ENCODE measurements at places on chromosomes 4 and X.

DNA sequence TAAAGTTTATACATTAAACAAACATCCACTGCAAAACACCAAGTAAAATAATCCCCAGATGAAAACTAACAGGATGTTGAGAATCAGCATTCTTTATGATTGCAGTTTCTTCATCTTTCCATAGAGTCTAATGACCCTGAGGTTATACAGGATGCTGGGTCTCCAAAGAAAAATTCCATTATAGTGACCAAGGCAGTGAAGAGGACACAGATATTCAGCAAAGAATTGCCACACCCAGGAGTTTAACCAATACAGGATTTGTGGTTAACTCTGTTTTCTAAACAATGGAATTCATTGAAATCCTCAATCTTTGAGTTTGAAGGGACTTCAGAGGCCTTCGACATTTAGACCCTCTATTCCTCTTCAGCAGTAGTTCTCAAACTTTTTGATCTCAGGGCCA lies 76.2 kb upstream of the ESX1 start:
- no peak for DNase-seq

GRCh38 chr4:108619372-108620100 lies 840 bp upstream of the RPL34 start:
- peak; percentile 33 for DNase-seq

DNA sequence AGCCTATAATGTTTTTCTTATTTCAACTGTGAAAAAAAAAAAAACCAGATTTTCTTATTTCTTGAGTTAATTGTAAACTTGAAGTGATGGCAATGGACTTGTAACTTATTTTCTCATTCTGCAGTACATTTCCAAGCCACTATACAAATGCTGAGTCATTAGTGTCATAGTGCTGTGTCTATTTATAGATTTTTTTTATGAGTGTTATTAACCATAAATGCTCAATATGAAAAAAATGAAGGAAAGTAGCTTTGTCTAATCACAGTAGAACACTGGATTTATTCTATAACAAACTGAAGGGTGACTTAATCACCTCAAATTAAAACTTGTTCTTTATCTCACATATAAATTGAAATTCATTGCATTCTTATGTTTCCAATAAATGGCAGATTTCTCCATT lies 718.6 kb downstream of the CCSER1 start:
- DNase-seq = no peak

GRCh38 chr4:174865418-174865985 lies 36.5 kb upstream of the GLRA3 start:
- DNase-seq = no peak

GRCh38 chrX:8946563-8946962 lies 87.4 kb downstream of the FAM9B start:
- DNase-seq = no peak

DNA sequence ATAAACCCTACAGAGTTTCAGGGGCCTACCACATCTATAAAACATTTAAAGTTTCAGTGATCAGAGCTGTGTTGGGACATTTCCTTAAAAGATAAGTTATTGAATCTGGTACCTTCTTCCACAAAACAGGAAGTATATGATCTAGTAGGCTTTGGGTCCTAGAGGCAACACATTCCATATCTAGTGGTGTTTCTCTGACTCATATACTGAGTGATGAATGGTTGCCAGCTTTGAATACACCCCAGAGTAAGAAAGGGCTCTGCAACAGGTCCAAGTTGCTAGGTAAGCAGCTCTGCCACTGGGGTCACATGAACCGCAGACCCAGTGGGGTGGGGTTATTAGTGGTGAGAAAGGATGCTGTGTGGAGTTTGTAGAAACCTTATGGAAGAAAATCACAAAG lies 32.4 kb upstream of the BLTP1 start:
- no peak for DNase-seq

DNA sequence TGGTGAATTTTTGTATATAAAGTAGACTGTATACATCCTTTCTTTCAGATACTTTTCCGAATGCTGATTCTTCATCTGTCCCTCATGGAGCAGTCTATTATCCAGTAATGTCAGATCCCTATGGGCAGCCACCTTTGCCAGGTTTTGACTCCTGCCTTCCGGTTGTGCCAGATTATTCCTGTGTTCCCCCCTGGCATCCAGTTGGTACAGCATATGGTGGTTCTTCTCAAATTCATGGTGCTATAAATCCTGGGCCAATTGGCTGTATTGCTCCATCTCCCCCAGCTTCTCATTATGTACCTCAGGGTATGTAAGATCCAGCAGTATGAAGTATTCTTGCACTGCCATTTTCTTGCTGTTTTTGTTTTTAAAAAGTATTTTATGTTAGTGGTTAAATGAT lies 78.7 kb downstream of the ALG13 start:
- no peak for DNase-seq

GRCh38 chr4:9903317-9903716 lies 118.0 kb downstream of the SLC2A9 start:
- DNase-seq = no peak

DNA sequence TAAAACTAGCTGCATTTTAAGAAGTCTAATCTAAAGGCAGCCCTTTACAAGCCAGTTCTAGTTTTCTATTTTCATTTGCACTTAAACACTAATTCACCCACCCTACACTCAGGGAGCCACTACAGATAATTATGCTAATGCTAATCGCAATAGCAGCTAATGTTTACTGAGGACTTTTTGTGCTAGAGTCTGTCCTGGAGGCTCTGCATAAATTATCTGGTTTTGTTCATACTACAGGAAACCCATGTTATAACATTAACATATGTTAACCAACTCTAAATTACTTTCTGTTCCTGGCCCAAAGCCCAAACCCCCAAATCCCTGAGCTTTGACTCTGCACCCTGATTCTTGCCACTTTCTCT lies 480 bp upstream of the RADX start:
- DNase-seq = no peak

GRCh38 chr4:15654593-15655222 lies 449 bp downstream of the FBXL5 start:
- peak; percentile 52 for DNase-seq

Data from activated CD4-positive, alpha-beta T cell treated with anti-CD3 and anti-CD28 coated beads, Interleukin-2, amount 50 U/mL, for 48 hours (primary cell).